A549 treated with ZK216348 at 1 μM for 4 hours (cell line): ENCODE measurements at places on chromosomes 11 and 22. TPM values are rescaled to one million over a fixed set of nuclear protein-coding genes. Genes with fewer than 3 reads are reported as not detected.

ACTN3 gene
- total RNA-seq, result 0.15 TPM in 1 of 5 replicates, not detected in the others

UPB1 gene
- total RNA-seq, result 0.05 TPM in 1 of 5 replicates, not detected in the others

DDI1 gene
- not detected in 5 replicates for total RNA-seq

DKK3 gene
- total RNA-seq, result 15.4 to 22.3 TPM (median 18.2 TPM) in 5 replicates

MS4A7 gene
- total RNA-seq, result not detected in 5 replicates

APOL1 gene
- 12.6 to 15.9 TPM (median 13.4 TPM) in 5 replicates for total RNA-seq

FOLR2 gene
- not detected in 5 replicates for total RNA-seq

AQP11 gene
- 0.98 to 2.6 TPM (median 2.1 TPM) in 5 replicates for total RNA-seq

OR10D3 gene
- total RNA-seq, result not detected in 5 replicates

RTN4RL2 gene
- total RNA-seq, result 40.5 to 105 TPM (median 92.6 TPM) in 5 replicates

MB gene
- 5.5 to 9.1 TPM (median 7.8 TPM) in 5 replicates for total RNA-seq

JRKL gene
- 3.8 to 7.3 TPM (median 6.0 TPM) in 5 replicates for total RNA-seq

RFPL3 gene
- not detected in 5 replicates for total RNA-seq

CHST1 gene
- 1.3 to 1.9 TPM (median 1.6 TPM) in 5 replicates for total RNA-seq

FBXO7 gene
- 72.9 to 77.5 TPM (median 73.3 TPM) in 5 replicates for total RNA-seq

MS4A15 gene
- not detected in 5 replicates for total RNA-seq

RFPL2 gene
- total RNA-seq, result 0.18 TPM in 1 of 5 replicates, not detected in the others

TTLL12 gene
- 14.5 to 24.2 TPM (median 23.5 TPM) in 5 replicates for total RNA-seq

CRYBB1 gene
- not detected in 5 replicates for total RNA-seq

OR4S2 gene
- total RNA-seq, result not detected in 5 replicates

SLC29A2 gene
- total RNA-seq, result 2.5 to 5.8 TPM (median 5.7 TPM) in 5 replicates

FHIP1B gene
- total RNA-seq, result 14.3 to 23.7 TPM (median 17.4 TPM) in 5 replicates

ATL3 gene
- 29.2 to 37.1 TPM (median 34.1 TPM) in 5 replicates for total RNA-seq

KRTAP5-2 gene
- total RNA-seq, result not detected in 5 replicates

RASSF7 gene
- 23.6 to 49.6 TPM (median 43.2 TPM) in 5 replicates for total RNA-seq

PLEKHA7 gene
- total RNA-seq, result 27.7 to 41.4 TPM (median 37.2 TPM) in 5 replicates

C11orf91 gene
- 0.59 to 4.0 TPM (median 1.0 TPM) in 5 replicates for total RNA-seq

MIAT gene
- total RNA-seq, result 0.22 to 0.48 TPM (median 0.34 TPM) in 5 replicates

FXYD6 gene
- total RNA-seq, result 0.20 to 0.53 TPM (median 0.31 TPM) in 5 replicates

CDC45 gene
- total RNA-seq, result 22.2 to 27.0 TPM (median 24.4 TPM) in 5 replicates

DDX25 gene
- total RNA-seq, result 0.17 TPM in 1 of 5 replicates, not detected in the others

WNT7B gene
- total RNA-seq, result 52.8 to 107 TPM (median 96.4 TPM) in 5 replicates

CRYBB3 gene
- total RNA-seq, result not detected in 5 replicates

SIDT2 gene
- 3.3 to 6.1 TPM (median 5.3 TPM) in 5 replicates for total RNA-seq

RASGRP2 gene
- 0.76 to 1.0 TPM (median 0.88 TPM) in 5 replicates for total RNA-seq

THY1 gene
- total RNA-seq, result 12.5 to 15.2 TPM (median 13.7 TPM) in 5 replicates

MRGPRF gene
- 0.06 to 0.09 TPM in 2 of 5 replicates, not detected in the others for total RNA-seq

AIFM3 gene
- 1.9 to 5.0 TPM (median 3.7 TPM) in 5 replicates for total RNA-seq

OR5M10 gene
- total RNA-seq, result not detected in 5 replicates

CAVIN3 gene
- total RNA-seq, result 19.2 to 36.5 TPM (median 27.2 TPM) in 5 replicates

SMIM35 gene
- total RNA-seq, result not detected in 5 replicates

ARL14EP gene
- total RNA-seq, result 10.7 to 17.0 TPM (median 15.6 TPM) in 5 replicates

PRG3 gene
- not detected in 5 replicates for total RNA-seq

OSBPL5 gene
- total RNA-seq, result 5.1 to 9.0 TPM (median 6.2 TPM) in 5 replicates
